ENCODE measurements at places on chromosomes 1 and 21.

DNA sequence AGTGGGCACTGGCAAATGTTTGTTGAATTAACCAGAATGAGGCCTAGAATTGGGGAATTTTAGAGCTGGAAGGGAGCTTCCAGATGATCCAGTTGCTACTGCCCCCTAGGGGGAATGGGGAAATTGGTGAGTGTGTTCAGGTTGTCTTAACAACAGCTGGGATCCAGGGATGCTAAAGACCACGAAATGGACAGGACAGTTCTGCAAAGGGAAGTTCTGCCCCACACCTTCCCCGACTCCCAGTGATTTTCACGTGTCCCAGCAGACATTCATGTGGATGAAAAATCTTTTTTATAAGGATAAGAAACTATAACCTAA lies 33.9 kb downstream of the TRIM62 start:
- H3K27me3 ChIP-seq = no peaks in the 10 kb centered on the region
- H3K27ac ChIP-seq = no peak overlapping the region
- H3K4me1 ChIP-seq = no peaks in the 10 kb centered on the region
- H3K36me3 ChIP-seq = peaks cover 1% of the 10 kb centered on the region
- no peak for DNase-seq

GRCh38 chr1:54222711-54223110 lies 22.7 kb downstream of the MRPL37 start:
- peaks cover 10% of the 10 kb centered on the region for H3K4me1 ChIP-seq
- DNase-seq = no peak
- peaks cover 33% of the 10 kb centered on the region for H3K36me3 ChIP-seq
- H3K27me3 ChIP-seq = no peaks in the 10 kb centered on the region

DNA sequence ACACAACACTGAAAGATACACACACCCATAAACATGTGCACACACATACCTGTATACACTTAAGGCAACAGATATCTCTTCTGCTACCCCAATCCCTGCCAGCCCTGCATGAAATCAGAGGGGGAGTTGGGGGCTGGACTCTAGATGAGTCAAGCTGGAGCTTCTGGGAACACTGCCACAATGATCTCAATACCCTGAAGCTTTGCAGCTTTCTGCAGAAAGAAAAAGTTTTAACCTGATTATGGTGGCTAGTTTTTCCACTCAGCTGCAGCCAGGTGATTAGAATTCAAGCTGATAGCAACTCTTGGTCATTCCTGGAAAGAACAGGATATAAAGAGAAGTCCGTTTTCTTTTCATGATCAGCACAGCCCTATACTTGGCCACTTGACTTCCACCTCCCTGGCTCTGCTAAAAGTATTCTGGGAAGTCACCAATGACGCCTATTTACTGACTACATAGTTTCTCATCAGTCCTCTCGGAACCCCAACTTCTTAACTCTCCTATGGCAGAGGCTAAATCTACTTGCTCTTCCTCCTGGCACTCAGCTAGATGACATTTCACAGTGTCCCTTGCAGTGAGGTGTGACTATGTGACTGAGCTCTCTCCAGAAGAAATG lies 20.7 kb upstream of the DNASE2B start:
- H3K27me3 ChIP-seq = peaks cover 3% of the 10 kb centered on the region
- no peaks in the 10 kb centered on the region for H3K36me3 ChIP-seq
- no peak overlapping the region for H3K4me3 ChIP-seq
- no peaks in the 10 kb centered on the region for H3K4me1 ChIP-seq
- DNase-seq = no peak

- no peaks in the 10 kb centered on the region for H3K36me3 ChIP-seq
- H3K27me3 ChIP-seq = peaks cover 19% of the 10 kb centered on the region
- H3K4me3 ChIP-seq = no peak overlapping the region
- DNase-seq = no peak
Observed at GRCh38 chr1:17861685-17862084, 106.6 kb downstream of the ACTL8 start.

Measured in central memory CD8-positive, alpha-beta T cell (primary cell).